ENCODE measurements at places on chromosomes 3 and 15.

- no peak for DNase-seq
These were observed 299.0 kb downstream of the MECOM start for GRCh38 chr3:169364497-169364896.

GRCh38 chr15:92889390-92890107 lies 10.6 kb upstream of the CHD2 start:
- DNase-seq, result no peak

DNA sequence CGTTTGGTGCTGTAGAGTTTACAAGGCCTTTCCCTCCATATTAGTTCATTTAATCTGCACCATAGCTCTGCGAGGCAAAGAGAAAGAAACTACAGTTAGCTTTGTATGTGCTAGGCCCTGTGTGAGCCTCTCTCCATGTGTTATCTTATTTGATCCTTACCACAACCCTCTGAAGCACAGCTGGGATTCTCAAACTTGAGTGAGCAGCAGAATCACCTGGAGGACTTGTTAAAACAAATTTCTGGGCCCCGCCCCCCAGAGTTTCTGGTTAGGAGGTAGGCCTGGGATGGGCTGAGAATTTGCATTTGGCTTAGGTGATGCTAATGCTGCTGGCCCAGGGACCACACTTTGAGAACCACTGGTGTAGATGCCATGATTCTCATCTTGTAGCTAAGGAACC lies 12.3 kb downstream of the CA12 start:
- DNase-seq, result no peak

GRCh38 chr3:132135628-132136333 lies 101.0 kb upstream of the CPNE4 start:
- no peak for DNase-seq

- DNase-seq, result no peak
These were observed 620.5 kb upstream of the TBL1XR1 start for GRCh38 chr3:177817751-177818150.

GRCh38 chr3:63685340-63685739 lies 32.9 kb downstream of the SNTN start:
- no peak for DNase-seq

DNA sequence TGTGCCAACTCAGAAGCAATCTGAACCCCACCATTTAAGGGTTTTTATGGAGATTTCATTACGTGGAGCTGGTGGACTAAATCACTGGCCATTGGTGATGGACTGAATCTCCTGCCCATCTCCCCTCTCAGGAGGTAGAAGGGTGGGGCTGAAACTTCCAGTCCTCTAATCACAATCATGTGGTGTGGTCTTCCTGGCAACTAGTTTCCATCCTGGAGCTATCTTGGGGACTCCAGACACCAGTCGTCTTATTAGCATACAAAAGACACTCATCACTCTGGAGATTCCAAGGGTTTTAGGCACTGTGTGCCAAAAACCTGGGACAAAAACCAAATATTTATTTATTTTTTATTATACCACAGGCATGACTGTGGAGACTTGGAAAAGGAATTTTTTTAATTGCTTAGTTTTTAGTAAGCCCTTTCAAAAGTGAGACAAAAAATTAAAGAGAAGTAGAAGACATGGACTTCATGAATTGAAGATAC lies 203.6 kb downstream of the WNT5A start:
- DNase-seq, result no peak

DNA sequence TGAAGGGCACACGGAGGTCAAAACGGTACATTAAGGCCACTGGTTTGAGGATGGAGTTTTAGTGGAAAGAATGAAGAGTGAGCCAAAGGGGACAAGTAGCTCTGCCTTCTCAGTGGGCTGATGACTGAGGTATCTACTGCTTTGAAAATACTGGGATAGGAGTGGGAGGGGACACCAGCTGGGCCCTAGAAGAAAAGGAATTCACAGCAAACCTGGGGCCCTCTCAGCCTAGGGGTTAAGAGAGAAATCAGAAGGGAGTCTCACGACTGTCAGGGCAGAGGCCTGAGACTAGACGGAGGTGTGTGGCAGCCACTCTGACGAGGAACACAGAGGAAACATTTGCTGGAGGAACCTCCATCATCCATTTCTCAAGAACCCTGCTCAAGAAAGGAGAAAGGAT lies 75.1 kb downstream of the TNIK start:
- no peak for DNase-seq

- DNase-seq, result no peak
These were observed 29.5 kb downstream of the AGTR1 start for GRCh38 chr3:148727231-148727630.

DNA sequence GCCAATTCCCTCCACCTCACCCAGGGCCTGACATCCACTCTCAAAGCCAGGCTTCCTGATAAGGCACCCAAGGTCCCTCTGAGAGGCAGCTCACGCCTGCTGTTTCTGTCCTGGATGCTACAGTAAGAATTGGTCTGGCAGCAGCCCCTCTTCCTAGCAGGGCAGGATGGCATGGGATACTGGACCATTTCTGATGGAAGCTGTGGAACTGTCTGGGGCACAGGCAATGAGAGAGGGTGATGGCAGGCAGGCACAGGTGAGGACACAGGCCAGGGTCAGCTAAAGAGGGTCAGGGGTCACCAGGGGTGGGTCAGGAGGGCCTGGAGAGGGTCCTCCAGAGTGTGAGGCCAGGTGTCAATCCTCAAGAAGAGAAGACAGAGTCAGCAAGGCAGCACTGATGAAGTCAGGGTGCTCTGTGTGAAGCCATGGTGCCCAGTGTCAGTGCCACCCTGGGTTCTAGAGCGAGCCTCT lies 41.9 kb upstream of the SLC41A3 start:
- DNase-seq, result no peak

- no peak for DNase-seq
These were observed 20.2 kb downstream of the ADGRG7 start for GRCh38 chr3:100629421-100630127.

DNA sequence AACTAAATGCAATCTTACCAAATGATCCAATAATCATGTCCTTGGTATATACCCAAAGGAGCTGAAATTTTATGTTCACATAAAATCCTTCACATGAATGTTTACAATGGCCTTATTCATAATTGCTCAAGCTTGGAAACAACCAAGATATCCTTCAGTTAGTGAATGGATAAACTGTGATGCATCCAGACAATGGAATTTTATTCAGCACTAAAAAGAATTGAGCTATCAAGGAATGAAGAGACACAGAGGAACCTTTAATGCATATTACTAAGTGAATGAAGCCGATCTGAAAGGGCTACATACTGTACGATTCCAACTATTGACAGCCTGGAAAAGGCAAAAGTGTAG lies 168.4 kb downstream of the PDE8A start:
- no peak for DNase-seq

- no peak for DNase-seq
These were observed 431.6 kb upstream of the RASGRP1 start for GRCh38 chr15:38996111-38996631.

DNA sequence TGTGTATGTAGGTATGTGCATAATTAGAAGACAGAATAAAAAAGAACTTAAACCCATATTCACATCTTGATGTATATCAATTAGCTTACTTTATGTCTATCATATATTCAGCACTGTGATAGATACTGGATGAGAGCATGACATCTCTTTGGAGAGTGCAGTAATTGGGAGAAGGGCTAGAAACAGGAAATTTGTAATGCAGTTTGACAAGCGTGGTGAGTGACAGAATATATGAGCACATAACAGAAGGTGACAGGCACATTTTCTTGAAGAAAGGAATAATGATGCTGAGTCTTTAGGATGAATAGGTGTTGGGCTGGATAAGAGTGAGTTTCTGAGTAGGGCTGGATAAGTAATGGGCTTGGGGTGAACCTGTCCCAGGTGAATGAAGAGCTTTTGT lies 680.3 kb upstream of the ZNF385D start:
- DNase-seq, result no peak

Data from stimulated activated CD8-positive, alpha-beta memory T cell treated with anti-CD3 and anti-CD28 coated beads, Interleukin-15, amount 100 ng/mL, for 24 hours (primary cell).